ENCODE measurements at places on chromosomes 5 and 9.

- DNase-seq, result no peak
Observed at GRCh38 chr5:73565969-73566547, 515 bp downstream of the UTP15 start.

GRCh38 chr5:67337751-67338150 lies 141.2 kb upstream of the CD180 start:
- DNase-seq, result no peak

DNA sequence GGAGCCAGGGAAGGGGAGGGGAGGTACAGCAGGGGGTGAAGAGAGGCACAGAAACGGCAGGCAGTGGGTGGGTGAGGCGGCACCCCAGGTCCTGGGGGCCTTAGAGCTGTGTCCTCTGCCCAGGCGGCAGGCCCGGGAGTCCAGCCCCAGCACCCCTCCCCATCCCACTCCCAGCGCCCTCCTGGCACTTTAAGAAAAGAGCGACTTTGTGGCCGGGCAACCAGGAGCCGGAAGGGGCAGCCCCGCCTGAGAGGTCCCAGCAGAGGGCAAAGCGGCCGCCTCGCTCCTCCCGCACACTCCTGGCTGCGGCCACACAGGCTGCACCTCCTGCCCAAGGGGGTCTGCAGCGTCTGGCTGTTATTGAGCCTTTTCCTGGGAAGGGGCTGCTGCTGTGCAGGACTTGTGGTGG lies 42.6 kb downstream of the NACC2 start:
- no peak for DNase-seq

DNA sequence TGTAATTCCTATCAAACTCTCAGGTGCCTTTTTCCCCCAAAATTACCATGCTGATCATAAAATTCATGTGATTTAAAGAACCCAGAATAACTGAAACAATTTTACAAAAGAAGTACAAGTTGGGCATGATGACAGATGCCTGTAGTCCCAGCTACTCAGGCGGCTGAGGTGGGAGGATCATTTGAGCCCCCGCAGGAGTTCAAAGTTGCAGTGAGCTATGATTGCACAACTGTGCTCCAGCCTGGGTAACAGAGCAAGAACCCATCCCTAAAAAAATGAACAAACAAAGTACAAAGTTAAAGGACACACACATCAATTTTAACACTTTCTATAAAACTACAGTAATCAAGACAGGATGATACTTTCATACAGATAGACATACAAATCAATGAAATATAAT lies 97.9 kb upstream of the LPAR1 start:
- DNase-seq, result no peak

GRCh38 chr9:126862104-126862761 lies 1.8 kb downstream of the ZBTB34 start:
- DNase-seq, result no peak

GRCh38 chr5:44809215-44809955 lies 638 bp downstream of the MRPS30 start:
- DNase-seq, result peak; percentile 49

DNA sequence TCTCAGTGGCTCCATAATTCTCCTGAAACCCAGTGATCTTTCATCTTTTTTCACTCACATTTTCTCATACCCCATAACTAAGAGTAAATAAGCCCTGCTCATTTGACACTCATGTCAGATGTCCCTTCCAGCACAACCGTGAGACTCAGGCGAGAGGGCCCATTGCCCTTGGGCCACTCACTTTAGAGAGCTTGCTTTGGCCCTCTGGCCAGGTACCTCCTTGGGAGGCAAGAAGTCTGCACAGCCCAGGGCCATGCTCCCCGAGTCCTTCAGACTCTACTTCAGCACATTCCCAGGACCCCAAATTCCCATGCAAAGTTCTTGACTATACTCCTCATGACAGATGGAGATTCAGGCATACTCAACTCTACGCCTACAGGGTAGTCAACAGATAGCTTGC lies 33.6 kb downstream of the RFX3 start:
- DNase-seq, result no peak

DNA sequence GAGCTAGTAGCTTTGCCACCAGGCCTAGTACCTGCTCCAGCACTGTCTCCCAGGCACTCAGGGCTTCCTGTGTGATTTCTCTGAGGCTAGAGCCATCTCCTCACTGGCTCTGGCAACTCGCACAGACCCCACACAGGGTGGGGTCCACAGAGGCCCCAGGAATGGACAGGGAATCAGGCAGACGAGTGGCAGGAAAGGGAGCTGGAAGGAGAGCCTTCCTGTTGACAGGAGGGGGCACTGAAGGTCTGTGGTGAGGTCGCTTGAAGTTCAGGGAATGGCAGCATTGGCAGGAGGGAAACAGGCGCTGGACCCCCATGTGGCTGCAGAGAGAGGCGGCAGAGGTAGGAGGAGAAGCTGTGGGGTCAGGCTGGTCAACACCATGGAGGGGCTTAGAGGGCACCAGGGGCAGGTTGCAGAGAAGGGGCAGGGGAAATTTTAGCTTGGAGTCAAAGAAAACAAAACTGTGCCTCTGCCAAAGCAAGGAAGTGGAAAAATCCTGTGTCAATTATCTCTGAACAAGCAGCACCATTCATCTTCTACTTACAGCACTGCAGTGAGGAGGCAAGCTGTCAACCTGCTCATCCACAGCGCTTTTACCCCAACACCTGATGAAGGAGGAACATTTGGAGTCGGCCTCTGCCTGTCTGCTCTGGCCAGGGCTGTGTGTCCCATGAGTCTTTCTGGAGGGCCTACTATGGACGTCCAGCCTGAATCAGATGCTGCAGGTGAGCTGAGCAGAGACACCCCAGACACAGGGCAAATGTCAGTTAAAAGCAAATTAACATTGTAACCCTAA lies 270.2 kb downstream of the FSTL4 start:
- no peak for DNase-seq

DNA sequence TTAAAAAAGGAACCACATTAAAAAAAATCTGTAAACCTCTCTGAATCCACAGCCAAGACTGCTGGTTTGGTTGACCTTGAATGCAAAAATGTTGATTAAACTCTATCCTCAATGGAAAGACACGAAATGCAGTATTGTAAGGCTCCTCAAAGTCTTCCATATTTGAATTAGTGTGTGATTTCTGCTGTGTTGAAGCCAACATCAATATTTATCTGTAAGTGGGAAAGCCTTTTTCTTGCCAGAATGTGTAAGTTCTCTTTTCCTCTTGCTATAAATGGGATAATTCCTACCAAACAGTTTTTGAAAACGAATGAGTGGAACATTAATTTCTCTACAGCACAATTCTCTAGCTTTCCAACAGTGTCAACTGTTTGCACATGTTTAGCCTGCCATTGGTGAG lies 422.1 kb upstream of the TNC start:
- DNase-seq, result no peak

DNA sequence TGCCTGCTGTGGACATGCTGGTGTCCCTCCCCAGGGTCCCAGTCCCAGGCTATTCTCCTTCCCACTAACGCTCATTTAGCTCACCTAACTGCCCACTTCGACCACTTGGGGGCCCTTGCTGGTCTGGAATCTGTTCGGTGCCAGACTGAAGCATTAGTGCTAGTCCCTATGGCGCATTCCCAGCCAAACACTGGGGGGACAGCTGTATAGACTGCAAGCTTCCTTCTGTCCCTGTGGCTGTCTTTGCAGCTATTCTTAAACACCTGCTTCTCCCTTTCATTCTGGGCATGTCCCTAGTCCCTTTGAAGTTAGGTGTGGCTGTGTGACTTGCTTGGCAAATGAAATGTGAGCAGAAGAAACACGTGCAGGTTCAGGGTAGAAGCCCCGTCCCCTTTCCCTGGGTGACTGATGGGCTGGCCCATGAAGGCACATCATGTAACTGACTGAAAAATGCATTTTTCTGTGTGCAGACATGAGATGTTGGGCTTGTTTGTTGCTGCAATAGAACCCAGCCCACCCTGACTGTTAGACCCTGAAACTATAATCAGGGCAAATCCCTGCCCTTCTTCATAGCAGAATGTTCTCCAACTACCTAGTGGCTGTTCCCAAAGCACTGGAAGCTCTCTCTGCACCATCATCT lies 134.4 kb downstream of the BARX1 start:
- DNase-seq, result no peak

DNA sequence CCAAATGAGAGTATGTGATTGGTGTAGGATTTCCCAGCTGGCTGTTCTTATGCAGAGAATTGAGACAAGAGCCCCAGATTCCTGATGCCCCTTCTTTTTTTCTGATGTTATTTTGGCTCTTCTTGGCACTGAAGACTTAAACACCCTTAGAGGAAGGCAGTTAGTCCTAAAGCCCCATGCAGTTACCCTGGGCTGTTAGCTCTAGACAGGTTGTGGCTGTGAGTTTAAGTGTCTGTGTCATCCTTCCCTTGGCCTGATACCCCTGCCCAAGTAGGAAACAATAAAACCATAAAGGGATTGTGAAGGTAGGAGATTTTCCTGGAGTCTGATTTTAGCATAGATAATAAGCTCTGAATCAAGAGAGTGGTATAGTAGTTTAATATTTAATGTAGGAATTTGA lies 13.2 kb downstream of the TNPO1 start:
- DNase-seq, result no peak

- no peak for DNase-seq
Observed at GRCh38 chr5:35232124-35232523, 1.8 kb upstream of the PRLR start.

GRCh38 chr5:80541392-80541791 lies 28.7 kb downstream of the ANKRD34B start:
- peak; percentile 22 for DNase-seq

GRCh38 chr5:103424453-103425205 lies 138.0 kb downstream of the NUDT12 start:
- DNase-seq, result no peak

DNA sequence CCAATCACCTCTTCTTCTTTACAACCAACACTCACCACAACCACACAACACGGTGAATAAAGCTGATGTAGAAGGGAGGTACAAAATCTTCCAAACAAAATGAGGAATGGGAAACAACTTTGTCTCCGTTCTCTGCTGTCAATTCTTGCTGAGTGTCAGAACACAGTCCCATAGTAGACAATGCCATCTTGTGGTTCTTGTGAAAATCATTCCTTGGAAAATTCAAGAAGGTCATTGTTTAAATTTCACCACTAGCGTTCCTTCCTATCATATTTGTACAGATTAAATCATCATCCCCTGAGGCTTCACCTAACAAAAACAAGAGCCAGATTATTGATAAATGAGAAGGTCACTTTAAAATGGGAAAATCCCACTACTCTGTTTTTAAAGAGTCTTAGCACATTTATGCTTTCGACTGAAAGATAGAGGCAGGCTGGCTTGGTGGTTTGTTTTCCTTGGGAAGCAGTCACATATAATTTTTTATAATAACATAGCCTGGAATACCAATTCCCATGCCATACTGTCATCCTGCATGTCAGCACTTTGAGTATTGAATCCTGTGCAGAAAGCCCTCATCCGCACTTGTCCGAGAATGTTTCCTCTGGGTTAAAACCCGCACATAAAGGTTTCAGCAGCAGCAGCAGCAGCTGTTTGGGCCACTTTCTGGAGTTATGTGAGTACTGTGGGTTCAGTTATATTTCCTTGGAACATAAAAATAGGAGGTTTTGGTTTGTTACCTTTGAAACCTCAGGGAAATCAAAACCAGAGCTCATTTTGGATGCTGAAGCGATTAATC lies 395.0 kb upstream of the SMARCA2 start:
- no peak for DNase-seq

DNA sequence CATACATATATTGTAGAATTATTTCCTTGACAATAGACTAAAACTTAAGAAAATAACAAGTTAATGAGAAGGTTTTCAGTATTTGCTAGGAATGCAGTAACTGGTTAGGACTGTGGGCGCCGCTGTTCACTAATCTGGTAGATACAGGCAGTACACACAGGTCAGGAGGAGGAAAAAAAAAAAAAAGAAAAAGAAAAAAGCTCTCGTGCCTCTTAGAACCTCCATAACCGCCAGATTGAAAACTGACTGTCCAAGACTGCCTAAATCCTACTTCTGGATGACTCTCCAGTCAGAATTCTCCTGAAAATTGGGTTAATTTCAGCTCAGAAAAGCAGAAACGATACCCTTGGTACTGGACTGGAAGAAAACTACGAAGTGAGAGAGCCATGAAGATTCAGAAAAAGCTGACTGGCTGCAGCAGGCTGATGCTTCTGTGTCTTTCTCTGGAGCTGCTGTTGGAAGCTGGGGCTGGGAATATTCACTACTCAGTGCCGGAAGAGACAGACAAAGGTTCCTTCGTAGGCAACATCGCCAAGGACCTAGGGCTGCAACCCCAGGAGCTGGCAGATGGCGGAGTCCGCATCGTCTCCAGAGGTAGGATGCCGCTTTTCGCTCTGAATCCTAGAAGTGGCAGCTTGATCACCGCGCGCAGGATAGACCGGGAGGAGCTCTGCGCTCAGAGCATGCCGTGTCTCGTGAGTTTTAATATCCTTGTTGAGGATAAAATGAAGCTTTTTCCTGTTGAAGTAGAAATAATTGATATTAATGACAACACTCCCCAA lies at the start of gene PCDHGA1:
Gene PCDHGA1 (plus strand): TSS at position 216 of the 782 bp plus-strand sequence.
- DNase-seq, result peak; percentile 9

GRCh38 chr5:126777257-126777974 lies 480 bp downstream of the LMNB1 start:
- peak; percentile 53 for DNase-seq

GRCh38 chr9:114583371-114584155 lies 4.0 kb upstream of the ATP6V1G1 start:
- no peak for DNase-seq

DNA sequence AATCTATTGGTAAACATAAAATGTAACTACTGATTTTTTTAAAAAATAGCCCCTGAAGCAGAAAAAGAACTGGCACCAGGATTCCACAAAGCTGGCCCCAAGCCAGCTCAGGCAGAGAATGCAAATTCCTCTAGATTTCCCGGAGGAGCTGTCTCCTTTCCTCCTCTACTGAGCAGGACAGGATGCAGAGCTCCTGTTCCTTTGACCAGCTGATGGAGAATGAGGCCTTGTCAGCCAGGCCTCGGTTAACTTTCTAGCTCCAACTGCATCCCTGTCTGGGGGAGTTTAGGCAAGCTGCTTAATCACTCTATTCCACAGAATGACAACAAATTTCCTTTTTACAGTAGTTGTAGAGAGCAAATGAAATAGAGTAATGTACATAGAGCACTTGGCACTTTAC lies 155.5 kb downstream of the GNAQ start:
- DNase-seq, result no peak

GRCh38 chr5:45622365-45622764 lies 73.8 kb downstream of the HCN1 start:
- DNase-seq, result no peak

- no peak for DNase-seq
Observed at GRCh38 chr5:73640861-73641320, 14.9 kb downstream of the ARHGEF28 start.

DNA sequence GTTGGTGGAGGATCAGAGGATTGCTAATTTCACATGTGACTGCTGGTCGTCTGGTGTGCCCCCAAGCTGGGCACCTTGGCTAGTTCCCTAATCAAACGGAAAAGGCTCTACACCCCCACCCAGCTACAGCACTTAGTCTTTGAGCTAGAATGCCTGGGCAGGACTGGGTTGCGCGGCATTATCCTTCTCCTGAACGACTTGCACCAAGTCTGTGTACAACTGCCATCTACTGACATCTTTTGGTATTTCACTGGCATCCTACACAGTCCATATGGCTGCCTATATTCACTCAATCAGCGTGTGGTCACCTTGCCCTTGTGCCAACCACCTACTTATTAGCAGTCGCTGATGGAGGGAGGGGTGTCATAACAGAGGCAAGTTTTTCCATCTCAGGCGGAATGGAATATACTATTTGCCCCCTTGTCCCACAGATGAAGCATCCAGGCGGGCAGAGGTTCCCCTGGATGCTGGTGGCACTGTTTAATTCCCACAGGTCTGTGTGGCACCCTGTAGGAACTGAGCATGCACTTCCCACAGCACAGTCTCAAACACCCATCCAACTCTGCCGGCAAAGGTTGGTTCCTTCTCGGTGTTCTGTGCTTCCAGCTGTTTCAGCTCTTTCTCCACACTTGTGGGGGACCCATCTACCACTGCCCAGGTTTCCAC lies 150.1 kb downstream of the OSTF1 start:
- peak; percentile 73 for DNase-seq

All from activated CD4-positive, alpha-beta T cell treated with anti-CD3 and anti-CD28 coated beads, Interleukin-2, Interleukin-4, amounts not matched to agents 100 ng/mL and 50 ng/mL, durations not matched to agents 16 hours and 8 hours (primary cell).